ENCODE measurements at places on chromosomes 3 and 15. TPM values are rescaled to one million over a fixed set of nuclear protein-coding genes. Genes with fewer than 3 reads are reported as not detected.

DNA sequence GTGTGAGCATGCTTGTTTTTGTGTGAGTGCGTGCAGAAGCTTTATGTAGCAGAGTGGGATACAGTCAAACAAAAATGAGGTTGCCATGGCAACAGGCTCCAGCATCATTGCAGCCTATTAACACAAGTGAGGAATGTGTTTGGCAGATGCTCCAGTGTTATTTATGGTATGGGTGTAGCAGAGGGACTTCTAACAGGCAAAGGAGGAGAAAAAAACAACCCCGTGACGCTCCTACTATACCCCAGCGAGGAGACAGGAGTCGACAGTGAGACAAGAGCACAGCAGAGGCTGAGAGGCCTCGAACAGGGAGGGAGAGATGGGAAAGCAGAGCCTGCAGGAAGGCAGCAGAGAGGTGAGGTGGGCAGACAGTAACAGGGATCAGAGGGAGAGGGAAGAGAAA, 4.9 kb downstream of the ADCY5 start:
- no peak for DNase-seq
- peak overlapping the region; percentile 74 for H3K27ac ChIP-seq
- H3K4me3 ChIP-seq = peak overlapping the region; percentile 89
- H3K36me3 ChIP-seq = no peaks in the 10 kb centered on the region
- H3K27me3 ChIP-seq = no peaks in the 10 kb centered on the region

DNA sequence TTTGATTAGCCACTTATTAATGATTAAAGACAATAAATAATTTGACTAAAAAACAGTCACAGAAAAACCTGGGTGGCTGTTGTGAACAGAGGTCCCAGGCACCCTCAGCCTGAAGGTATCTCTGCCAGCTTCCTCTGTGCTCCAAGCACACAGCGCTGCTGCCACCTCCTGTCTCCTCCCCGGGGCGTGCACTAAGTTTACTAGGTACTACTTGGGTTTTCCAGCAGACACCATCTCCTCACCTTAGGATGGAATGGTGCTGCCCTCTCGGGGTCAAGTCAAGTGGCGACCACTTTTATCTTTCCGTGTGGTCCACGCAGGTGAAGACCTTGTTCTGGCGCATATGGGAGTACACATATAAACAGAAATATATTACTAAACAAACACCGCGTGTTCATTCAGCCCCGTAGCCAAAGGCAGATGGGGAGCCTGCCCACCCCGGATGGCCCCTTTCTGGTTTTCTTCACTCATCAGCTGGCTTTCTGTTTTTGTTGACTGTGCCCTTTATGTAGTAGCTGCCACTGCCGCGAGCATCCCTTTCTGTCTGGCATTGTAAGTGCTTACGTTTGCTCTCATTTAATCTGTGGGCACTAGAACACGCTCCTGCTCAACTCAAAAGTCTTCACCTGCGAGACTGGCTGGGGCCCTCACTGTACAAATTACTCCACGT, 128.0 kb downstream of the LRIG1 start:
- H3K4me1 ChIP-seq = no peaks in the 10 kb centered on the region
- DNase-seq = no peak
- H3K27ac ChIP-seq = no peak overlapping the region
- no peak overlapping the region for H3K4me3 ChIP-seq
- H3K36me3 ChIP-seq = peaks cover 13% of the 10 kb centered on the region

- no peaks in the 10 kb centered on the region for H3K36me3 ChIP-seq
- peaks cover 21% of the 10 kb centered on the region for H3K4me1 ChIP-seq
- DNase-seq = no peak
- H3K27ac ChIP-seq = no peak overlapping the region
- H3K27me3 ChIP-seq = no peaks in the 10 kb centered on the region
Observed at GRCh38 chr3:21587894-21588293, 163.1 kb downstream of the ZNF385D start.

DNA sequence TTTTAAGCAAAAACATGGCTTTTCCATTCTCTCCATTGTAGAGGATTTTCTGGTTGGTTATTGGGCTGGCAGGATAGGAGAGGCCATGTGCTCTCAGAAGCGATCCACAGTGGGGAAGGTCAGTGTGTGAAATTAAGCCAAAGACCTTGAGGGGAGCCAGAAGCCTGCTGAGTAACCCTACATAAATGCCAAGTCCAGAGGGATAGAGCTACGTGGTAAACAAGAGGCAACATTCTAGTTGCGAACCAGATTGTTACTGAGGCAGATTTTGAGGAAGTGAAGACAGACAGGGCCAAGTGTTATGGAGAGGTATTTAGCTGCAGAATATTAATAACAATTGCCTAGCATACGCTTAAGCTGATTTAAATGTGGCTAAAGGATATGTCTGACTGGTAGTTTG, 592.8 kb upstream of the GBE1 start:
- H3K36me3 ChIP-seq = no peaks in the 10 kb centered on the region
- no peaks in the 10 kb centered on the region for H3K4me1 ChIP-seq
- no peak overlapping the region for H3K27ac ChIP-seq
- H3K27me3 ChIP-seq = no peaks in the 10 kb centered on the region
- DNase-seq = no peak
- no peak overlapping the region for H3K4me3 ChIP-seq

DNA sequence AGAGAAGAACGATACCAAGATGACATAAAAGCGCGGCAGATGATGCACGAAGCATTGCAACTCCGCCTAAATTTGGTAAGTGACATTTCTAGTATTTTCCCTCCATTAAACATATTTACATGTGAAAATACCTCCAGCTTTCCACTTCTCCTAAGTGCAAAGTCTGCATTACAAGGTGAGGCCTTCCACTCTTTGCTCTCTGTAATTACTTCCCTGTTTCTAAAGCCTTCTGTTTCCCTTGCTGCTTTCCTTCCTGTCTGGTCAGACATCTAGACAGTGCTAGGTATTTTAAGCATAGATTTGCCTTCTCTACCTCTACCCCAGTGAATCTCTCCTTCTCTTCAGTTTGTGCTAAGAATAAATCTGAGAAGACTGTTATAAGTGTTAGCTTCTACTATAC, 1.9 kb downstream of the P2RY12 start:
- H3K4me3 ChIP-seq = no peak overlapping the region
- no peak for DNase-seq
- no peaks in the 10 kb centered on the region for H3K4me1 ChIP-seq
- H3K27me3 ChIP-seq = no peaks in the 10 kb centered on the region

DNA sequence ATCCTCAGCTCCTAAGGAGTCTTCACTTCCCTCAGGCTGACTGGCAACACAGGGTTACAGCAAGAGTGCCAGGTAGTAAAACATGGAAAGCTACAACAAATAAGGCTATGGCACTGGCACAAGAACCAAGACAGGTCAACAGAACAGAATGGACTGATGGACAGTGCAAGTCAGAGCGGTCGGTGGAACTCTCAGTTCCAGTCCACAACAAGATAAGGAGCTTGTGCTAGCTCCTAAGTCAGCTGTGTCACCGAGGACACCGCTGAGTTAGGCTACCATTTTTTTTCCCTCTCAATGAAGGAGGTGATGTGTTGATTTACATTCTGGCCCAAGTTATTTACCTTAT, 55.9 kb upstream of the LIMD1 start:
- no peaks in the 10 kb centered on the region for H3K27me3 ChIP-seq
- H3K4me3 ChIP-seq = no peak overlapping the region
- no peaks in the 10 kb centered on the region for H3K36me3 ChIP-seq
- H3K27ac ChIP-seq = no peak overlapping the region
- no peaks in the 10 kb centered on the region for H3K4me1 ChIP-seq

- no peaks in the 10 kb centered on the region for H3K27me3 ChIP-seq
- no peak for DNase-seq
- peaks cover 13% of the 10 kb centered on the region for H3K36me3 ChIP-seq
Observed at GRCh38 chr3:50262778-50263177, 6.2 kb upstream of the SEMA3B start.

DNA sequence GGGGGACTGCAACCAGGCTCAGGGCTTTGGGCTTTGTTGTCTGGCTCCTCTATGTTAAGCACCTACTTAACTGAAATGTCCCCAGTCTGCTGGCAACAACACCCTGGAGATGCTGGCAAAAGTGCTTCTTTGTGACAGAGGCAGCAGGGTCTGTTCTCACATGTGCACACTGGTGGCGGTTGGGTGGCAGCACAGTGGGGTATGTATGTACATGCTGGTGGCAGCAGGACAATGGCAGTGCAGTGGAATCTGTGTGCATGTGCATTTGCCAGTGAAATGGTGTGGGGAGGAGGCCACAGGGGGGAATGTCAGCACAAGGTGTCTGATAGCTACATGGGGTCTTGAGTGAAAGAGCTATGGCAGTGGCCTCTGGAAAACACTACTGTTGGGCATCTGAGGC, 830.3 kb downstream of the DIPK2A start:
- H3K4me1 ChIP-seq = no peaks in the 10 kb centered on the region
- no peak for DNase-seq
- no peak overlapping the region for H3K27ac ChIP-seq
- H3K4me3 ChIP-seq = no peak overlapping the region
- H3K27me3 ChIP-seq = no peaks in the 10 kb centered on the region

- peaks cover 7% of the 10 kb centered on the region for H3K4me1 ChIP-seq
- peak; percentile 3 for DNase-seq
- H3K27ac ChIP-seq = no peak overlapping the region
- H3K4me3 ChIP-seq = peak overlapping the region; percentile 71
- H3K27me3 ChIP-seq = no peaks in the 10 kb centered on the region
- H3K36me3 ChIP-seq = peaks cover 20% of the 10 kb centered on the region
Observed at GRCh38 chr15:39976291-39977274, 42.7 kb downstream of the EIF2AK4 start.

GRCh38 chr15:39599871-39600270, 19.0 kb downstream of the THBS1 start:
- H3K36me3 ChIP-seq = no peaks in the 10 kb centered on the region
- no peaks in the 10 kb centered on the region for H3K4me1 ChIP-seq
- DNase-seq = no peak
- H3K27ac ChIP-seq = no peak overlapping the region

DNA sequence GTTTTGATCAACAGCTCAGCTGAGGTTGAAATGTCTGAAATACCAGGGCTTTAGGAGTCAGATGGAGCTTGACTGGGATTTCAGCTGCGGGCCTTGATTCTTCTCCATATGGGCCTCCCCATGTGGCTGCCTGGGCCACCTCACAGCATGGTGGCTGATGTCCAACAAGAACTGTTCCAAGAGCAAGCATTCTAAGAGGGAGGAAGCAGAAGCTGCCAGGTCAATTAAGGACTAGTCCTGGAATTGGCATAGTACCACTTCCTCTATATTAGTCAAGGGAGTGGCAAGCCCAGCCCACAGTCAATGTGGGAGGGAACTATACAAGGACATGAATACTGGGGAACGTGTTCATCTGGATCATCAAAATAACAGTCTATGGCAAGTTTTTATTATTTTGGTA, 181.7 kb upstream of the ANKRD28 start:
- H3K27ac ChIP-seq = no peak overlapping the region
- H3K27me3 ChIP-seq = no peaks in the 10 kb centered on the region
- no peak overlapping the region for H3K4me3 ChIP-seq

GRCh38 chr15:62141643-62142588, 23.2 kb downstream of the C2CD4B start:
- no peaks in the 10 kb centered on the region for H3K4me1 ChIP-seq
- H3K27me3 ChIP-seq = no peaks in the 10 kb centered on the region
- no peak overlapping the region for H3K27ac ChIP-seq
- H3K36me3 ChIP-seq = no peaks in the 10 kb centered on the region
- no peak for DNase-seq
- H3K4me3 ChIP-seq = no peak overlapping the region

GRCh38 chr15:68583936-68584755, 5.4 kb downstream of the CORO2B start:
- peaks cover 64% of the 10 kb centered on the region for H3K4me1 ChIP-seq
- H3K4me3 ChIP-seq = no peak overlapping the region
- H3K27me3 ChIP-seq = no peaks in the 10 kb centered on the region
- H3K36me3 ChIP-seq = no peaks in the 10 kb centered on the region
- peak overlapping the region; percentile 54 for H3K27ac ChIP-seq
- no peak for DNase-seq

GRCh38 chr15:57873564-57874209, 167.2 kb downstream of the POLR2M start:
- no peaks in the 10 kb centered on the region for H3K36me3 ChIP-seq
- H3K4me3 ChIP-seq = no peak overlapping the region

DNA sequence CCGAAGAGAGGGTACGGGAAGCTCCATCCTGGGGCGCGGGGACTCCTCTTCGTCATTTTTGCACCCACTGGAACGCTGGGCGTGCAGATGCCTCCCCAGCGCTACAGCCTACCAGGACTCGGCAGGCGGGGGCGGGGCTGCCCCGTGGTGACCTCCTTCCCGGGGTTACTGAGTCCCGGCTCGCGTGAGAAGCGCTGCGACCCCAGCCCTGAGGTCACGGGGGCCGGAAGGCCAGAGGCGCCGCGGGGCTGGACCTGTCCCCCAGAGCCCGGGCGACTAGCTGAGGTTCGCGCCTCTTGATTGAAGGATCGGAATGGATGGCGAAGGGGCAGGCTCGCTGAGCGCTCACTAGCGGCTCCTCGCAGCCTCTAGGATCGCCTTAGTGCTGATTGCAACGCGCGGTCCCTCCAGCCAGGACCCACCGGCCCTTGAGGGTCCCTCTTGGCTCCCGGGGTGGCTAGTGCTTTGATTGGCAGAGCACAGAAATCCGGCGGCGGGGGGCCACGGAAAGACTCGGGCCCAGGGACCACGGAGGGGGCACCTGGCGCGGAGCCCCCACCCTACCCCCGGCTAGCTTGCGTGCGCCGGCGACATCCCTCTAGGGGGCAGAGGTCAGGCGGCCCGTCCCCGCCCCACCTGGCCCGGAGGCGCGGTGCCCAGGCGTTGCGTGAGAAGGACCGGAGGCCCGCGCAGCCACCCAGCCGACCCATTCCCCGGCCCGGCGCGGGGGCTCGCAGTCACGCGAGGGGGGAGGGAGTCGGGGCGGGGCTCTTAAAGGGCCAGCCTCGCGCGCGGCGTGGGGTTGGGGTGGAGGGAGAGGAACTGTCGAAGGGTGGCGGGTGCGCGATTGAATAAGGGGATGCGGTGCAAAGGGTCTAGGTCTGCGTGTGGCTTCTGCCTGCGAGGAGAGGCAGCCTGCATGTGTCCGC, 781 bp upstream of the CYP1A1 start:
- H3K27me3 ChIP-seq = no peaks in the 10 kb centered on the region
- no peak for DNase-seq
- peak overlapping the region; percentile 89 for H3K4me3 ChIP-seq
- no peaks in the 10 kb centered on the region for H3K36me3 ChIP-seq
- H3K27ac ChIP-seq = no peak overlapping the region

The XCR1 gene
- not detected for total RNA-seq

The ZNF774 gene
- total RNA-seq = 7.7 TPM

The RBPMS2 gene
- total RNA-seq = not detected

The ILDR1 gene
- total RNA-seq = not detected

The IGSF10 gene
- 5.3 TPM for total RNA-seq

The SCAANT1 gene
- total RNA-seq = not detected

The VGLL3 gene
- 45.6 TPM for total RNA-seq

The SAXO2 gene
- not detected for total RNA-seq

The BCHE gene
- total RNA-seq = 0.41 TPM

The CLDN18 gene
- not detected for total RNA-seq

All from thoracic aorta (tissue), 2 donors.